Body of pancreas (tissue), 4 donors: ENCODE measurements at places on chromosomes 5 and 9. TPM values are rescaled to one million over a fixed set of nuclear protein-coding genes. Genes with fewer than 3 reads are reported as not detected.

DNA sequence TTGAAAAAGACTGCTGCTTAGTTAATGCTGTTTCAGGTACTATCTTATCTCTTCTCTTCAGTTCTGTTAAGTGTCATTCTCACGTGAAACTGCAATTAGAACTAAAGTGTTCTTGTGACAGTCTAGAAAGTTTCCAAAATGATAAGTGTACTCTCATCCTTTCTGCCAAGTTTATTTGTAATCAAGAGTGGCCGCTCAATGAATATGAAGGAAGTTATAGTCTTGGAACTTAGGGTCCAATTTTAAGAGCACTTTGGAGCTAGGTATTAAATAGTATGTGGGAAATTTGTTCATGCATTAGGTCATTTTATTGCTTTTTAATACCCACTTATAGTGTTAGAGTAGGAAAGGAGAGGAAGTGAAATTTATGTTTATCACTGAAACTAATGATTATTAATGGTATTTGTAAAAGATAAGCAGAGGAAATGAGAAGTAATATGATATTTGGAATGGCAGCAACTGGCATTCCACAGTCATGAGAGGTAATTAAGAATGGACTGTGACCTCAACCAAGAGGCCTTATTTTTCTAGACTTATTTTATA, 20.4 kb downstream of the XRCC4 start:
- no peak for DNase-seq
- peaks cover 10% of the 10 kb centered on the region for H3K4me1 ChIP-seq
- no peak overlapping the region for H3K4me3 ChIP-seq
- no peaks in the 10 kb centered on the region for H3K36me3 ChIP-seq

GABRA1 gene
- total RNA-seq: not detected

GRCh38 chr9:78291240-78291925, 5.5 kb upstream of the PSAT1 start:
- H3K36me3 ChIP-seq: no peaks in the 10 kb centered on the region
- no peak for DNase-seq
- H3K4me1 ChIP-seq: peaks cover 12% of the 10 kb centered on the region
- no peaks in the 10 kb centered on the region for H3K27me3 ChIP-seq
- no peak overlapping the region for H3K27ac ChIP-seq
- no peak overlapping the region for H3K4me3 ChIP-seq

GRCh38 chr5:113663879-113664541, 150.5 kb downstream of the YTHDC2 start:
- no peaks in the 10 kb centered on the region for H3K36me3 ChIP-seq
- peak; percentile 28 for DNase-seq
- no peaks in the 10 kb centered on the region for H3K27me3 ChIP-seq
- H3K4me1 ChIP-seq: no peaks in the 10 kb centered on the region

DNA sequence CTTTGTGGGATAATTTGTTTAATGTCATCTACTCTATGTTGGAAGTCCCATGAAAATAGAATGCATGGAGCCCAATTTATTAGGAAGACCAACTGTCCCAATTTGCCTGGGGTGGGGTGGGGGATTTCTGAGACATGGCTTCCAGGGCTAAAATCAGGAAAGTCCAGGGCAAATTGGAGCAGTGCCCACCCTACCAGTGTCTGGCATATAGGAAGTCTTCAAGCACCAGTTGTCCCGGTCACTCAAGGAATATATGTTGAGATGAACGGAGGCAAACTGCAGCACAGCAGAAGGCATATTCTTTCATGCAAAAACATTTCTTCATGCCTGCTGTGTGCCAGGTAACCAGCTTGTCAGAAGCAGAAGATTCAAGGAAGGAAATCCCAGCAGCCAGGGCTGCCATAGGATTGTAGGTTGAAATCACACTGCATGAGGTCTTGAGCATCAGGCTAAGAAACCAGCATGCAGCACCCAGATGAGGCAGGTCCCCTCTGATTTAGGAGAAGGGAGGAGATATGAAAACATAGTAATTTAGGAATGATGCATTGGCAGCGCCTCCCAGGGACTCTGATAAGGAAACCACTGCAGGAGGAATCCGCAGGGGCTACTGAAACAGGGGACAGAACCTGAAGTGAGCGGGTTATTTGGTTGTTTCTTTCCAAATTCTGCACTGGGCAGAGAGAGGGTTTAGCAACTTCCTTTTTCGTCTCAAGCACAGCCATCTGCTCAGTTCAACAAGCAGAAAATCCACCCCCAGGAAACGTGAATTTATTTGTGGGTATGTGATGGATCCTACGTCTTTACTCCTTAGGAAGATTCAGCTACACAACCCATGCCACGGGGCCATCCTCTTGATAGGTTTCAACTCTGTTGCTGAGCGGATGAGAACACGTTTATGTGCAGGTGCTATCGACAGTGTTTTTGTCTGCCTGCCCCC, 112.6 kb upstream of the CPEB4 start:
- no peak overlapping the region for H3K4me3 ChIP-seq
- no peak for DNase-seq
- H3K27ac ChIP-seq: no peak overlapping the region
- H3K4me1 ChIP-seq: peaks cover 35% of the 10 kb centered on the region

DNA sequence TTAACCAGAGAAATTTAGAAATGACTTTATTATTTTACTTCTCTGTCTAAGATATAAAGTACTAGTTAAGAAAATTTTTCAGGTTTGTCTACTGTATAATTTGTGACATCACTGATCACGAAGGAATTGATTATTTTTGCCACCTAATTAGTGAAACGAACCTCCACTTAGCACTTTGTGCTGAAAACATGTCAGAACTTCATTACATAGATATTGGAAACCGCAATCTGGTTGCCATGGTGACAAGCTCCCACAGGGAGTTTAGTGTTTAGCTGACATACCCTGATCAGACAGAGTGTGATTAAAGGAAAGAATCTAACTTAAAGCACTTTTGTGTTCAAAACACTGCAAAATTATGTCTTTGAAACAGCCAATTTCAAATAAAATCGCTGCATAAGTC, 668.4 kb upstream of the CCNG1 start:
- DNase-seq: no peak
- H3K36me3 ChIP-seq: no peaks in the 10 kb centered on the region
- H3K27ac ChIP-seq: no peak overlapping the region
- H3K4me1 ChIP-seq: no peaks in the 10 kb centered on the region
- H3K4me3 ChIP-seq: no peak overlapping the region
- no peaks in the 10 kb centered on the region for H3K27me3 ChIP-seq
